ENCODE measurements at places on chromosomes 13 and 19.

DNA sequence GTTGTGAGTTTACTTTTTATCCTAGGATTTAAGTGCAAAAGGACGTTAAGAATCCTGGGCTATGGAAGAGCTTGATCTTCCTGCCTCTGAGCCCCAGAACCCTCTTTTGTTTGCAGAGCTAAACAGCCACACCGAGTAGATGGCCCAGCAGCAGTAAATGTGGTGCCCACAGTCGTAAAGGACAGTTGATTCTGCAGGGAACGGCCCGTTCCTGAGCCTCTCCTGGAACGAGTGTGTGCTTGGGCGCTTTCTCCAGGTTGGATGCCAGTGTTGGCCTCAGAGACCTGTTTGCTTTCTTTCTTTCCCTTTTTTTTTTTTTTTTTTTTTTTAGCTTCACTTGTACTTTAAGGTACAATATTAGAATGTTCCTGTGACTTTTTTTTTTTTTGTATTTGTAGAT is 41.7 kb downstream of the SPATA13 start:
- no peak for DNase-seq

DNA sequence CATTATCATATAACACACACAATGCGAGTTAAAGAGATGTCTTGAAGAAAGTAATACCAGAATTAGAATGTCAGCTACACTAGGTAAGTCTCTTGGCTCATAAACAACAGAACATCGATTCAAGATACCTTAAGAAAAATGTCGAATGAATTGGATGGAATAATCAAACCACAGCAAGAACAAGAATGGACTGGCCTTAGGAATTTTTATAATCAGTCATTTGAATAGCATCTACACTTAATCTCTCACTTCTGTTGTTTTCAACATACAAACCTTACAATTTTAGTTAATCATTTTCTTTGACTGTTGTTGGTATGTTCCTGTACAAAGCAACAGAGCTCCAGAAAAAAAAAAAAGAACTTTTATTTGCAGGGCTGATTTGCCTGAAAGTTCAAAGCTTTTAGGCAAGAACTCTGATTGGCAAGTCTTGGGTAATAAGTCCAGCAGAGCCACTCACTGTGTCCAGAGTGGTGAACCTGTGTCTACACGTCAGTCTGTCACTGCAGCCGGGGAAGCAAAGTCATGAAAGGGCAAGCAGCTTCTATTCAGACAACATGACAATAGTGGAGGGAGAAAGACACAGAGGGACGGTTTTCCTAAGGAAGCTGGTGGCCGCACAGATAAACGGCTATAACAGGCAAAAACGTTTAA is 1026.1 kb upstream of the MIR17HG start:
- DNase-seq, result no peak

- DNase-seq, result peak; percentile 21
Observed at GRCh38 chr13:42497798-42498197, 76.2 kb upstream of the TNFSF11 start.

- DNase-seq, result no peak
Observed at GRCh38 chr13:87614276-87614675, 56.9 kb upstream of the SLITRK5 start.

DNA sequence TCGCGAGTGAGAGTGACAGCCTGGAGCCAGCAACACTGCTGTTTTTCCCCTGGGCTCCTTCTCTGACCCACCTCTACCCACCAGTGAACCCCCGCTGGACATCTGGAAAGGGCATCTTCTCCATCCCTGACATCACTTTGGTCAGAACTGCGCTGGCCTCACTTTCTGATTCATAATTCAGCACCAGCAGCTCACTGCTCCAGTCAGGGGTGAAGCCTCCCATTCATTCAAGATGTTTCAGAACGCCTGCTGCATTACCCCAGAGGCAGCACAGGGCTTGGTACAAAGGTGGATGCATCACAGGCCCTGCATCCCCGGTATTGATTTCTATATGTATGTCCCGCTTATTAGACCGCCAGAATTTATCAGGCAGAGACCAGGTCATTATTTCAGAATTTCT is 182.8 kb upstream of the TSHZ3 start:
- no peak for DNase-seq

Data from adipocyte (in vitro differentiated cells).